ENCODE measurements at places on chromosomes 2 and 18.

DNA sequence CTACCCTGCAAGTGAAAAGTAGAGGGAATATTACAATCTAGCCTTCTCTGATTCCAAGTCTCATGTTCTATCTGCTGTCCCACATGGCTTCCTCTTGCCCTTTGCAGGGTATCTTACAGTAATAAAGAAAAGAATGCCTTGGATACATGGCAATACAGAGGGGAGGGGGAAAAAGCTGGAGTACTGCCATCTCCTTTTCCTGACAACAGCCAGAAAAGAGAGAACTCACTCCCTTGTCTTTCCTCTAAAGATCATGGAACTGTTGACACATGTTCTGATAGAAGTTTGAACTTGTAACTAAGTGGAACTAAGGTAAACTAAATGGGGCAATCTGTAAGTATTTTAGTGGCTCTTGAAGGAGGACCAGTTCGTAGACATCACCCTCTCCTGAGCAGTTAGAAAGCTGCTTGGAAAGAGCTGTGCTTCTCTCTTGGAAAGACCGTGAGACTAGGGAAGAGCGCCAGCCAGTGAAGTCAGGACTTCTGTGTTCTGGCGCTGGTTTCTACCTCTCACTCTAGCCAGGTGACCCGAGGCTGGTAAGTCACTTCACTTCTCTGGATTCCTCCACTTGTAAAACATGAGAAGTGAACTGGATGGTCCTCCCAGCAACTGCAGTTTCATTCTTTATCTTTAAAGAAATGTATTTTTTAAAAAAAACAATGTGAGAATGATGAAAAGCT lies 242.3 kb upstream of the FOSL2 start:
- DNase-seq, result no peak

GRCh38 chr2:241794250-241794823 lies 14.7 kb upstream of the NEU4 start:
- no peak for DNase-seq

DNA sequence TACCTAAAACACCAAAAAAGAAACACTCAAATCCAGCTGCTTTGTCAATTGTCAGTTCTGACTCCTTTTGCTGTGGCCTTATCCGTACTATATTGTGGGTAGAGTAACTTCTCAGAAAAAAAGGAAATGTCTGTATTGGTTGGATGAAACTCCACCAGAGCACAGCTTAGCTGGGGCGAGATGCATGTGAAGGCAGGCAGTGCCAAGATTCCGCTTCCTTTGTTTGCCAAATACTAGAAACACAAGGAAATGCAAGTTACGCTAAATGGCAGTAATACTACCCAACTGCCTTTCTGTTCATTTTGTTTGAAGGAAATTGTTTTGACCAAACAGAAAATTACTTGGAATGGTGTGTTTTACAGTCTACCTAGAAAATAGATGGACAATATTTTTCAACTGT lies 10.0 kb downstream of the KLF11 start:
- no peak for DNase-seq

- no peak for DNase-seq
Observed at GRCh38 chr18:13022644-13023043, 31.5 kb downstream of the CEP192 start.

DNA sequence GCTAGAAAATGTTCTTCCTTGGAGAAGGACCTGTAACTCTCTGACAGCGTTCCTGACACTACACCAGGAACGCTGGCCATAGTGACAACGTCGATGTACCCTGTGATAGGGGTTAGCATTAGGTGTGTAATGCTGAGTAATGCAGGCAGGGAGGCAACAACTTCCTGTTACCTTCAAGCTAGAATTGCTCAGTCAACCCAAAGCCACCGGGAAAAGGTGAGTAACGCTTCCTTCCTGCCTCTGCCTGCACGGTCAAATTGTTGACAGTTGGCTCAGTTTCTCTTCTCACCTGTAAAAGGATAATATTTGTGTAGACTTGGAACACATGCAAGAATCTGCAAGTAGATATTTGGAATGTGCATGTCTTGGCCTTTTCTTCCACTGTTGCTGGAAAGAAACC lies 12.7 kb downstream of the FAM110C start:
- no peak for DNase-seq

DNA sequence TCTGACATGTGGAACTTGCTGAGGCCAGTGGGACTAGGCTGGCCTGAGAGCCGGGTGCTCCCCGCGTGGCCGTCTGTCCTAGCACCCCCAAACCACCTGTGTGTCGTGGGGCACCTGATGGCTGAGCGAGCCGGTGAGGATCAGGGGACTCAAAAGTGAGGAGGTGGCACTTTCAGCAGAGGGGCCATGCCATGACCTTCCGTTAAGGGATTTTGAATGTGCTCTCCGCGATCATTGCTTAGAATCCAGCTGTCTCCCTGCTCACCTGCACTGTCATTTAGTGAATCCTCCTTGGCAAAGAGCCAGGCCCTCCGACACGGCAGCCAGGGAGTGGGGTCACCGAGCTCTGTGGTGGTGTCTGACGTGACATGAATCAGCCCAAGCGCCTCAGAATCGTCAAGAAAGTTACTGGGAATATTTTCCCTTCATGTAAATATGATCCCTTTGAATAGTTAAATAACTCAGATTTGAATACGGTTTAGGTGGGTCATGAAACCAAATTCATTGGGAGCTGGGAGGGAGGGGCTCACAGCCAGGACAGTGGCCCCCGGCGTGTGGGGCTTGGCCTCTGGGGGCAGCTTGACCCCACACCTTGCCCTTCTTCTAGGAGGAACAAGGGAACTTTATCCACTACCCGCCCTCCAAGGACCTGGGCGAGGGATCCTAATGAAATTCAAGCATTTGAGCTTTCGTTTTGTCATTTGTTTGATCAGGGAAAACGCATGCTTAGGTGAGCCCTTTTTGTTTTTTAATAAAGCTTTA lies 9.5 kb downstream of the NFATC1 start:
- no peak for DNase-seq

- no peak for DNase-seq
Observed at GRCh38 chr2:30601375-30601774, 154.3 kb downstream of the LCLAT1 start.

- no peak for DNase-seq
Observed at GRCh38 chr2:88707003-88707402, 15.5 kb downstream of the RPIA start.

DNA sequence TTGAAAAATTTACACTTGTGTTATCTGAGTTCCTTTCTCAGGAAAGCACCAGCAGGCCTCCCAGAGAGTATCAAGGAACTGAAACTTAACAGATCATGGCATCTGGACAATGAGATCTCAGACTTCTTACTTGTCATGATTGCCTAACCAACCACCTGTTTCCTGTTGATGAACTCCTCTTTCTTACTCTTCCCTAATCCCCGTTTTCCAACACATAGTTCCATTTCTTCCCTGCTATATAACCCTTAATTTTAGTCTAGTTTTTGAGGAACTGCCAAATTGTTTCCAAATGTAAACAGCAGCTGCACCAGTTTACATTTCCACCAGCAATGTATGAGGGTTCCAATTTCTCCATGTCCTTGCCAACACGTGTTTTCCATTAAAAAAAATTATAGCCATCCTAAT lies 6.1 kb upstream of the FAM171B start:
- DNase-seq, result no peak

- DNase-seq, result no peak
Observed at GRCh38 chr2:217249121-217250012, 389.5 kb upstream of the TNP1 start.

DNA sequence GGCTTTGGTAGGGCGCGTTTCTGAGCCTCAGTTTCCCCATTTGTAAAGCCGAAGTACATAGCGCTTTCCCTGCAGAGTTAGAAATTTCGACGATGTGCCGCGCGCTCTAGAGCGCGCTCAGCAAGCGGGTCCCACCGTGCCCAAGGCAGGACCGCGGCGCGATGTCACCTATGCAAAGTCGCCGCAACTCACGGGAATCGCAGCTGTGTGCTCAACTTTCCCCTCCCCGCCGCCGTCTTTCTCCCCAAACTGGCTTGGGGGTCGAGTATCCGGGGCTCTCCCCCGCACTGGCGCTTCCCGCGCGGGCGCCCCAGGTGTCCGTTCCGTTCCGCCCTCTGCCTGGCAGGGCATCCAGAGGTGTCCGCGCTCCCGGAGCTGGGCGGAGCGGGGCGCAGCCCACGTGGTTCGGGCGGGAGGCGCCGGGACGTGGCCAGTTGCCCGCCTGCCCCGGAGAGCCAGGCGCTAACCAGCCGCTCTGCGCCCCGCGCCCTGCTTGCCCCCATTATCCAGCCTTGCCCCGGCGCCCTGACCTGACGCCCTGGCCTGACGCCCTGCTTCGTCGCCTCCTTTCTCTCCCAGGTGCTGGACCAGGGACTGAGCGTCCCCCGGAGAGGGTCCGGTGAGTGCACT lies at the start of gene MLPH:
TSS of gene MLPH (plus strand) at position 433 of the 630 bp plus-strand sequence. CDS start 6,176 bp downstream, outside the sequence.
- DNase-seq, result no peak

DNA sequence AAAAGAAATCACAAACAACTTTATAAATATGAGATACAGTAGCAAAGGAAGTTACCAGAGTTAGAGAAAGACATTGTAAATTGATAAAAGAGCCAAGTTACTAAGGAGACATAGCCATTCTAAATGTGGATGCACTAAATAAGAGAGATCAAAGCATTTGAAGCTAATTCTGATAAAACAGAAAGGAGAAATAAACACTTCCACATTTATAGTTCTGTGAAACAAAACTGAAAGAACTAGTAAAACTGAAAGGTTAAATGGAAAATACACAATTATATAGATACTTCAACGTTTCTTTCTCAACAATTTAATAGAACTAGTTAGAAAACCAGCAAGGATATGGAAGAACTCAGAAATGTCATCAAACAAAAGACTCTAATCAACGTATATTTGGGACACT lies 309.0 kb upstream of the CDH2 start:
- no peak for DNase-seq

- DNase-seq, result no peak
Observed at GRCh38 chr2:237639052-237639835, 11.9 kb downstream of the LRRFIP1 start.

DNA sequence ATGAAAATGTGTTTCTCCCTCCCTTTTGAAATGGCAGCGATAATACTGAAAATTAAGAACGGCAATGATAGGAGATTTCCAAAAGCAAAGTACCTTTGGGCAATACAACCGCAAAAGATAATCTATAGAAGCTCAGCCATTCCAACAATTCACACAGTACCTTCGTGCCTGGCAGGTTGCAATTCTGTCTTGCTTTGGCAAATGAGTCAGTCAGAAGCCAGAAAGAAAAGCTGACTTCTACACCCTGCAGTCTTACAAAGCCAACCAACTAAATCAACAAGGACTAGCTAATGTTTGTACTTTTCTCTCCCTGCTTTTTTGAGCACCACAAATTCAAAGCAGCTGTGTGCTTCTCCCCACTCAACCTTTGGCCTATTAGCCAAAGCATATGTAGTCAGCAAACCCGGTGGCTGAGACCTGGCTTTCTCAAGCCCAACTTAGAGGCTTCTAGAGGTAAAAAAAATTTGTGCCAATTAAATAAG lies 25.7 kb upstream of the ID2 start:
- no peak for DNase-seq

- no peak for DNase-seq
Observed at GRCh38 chr18:48773821-48774220, 176.9 kb downstream of the SMAD7 start.

DNA sequence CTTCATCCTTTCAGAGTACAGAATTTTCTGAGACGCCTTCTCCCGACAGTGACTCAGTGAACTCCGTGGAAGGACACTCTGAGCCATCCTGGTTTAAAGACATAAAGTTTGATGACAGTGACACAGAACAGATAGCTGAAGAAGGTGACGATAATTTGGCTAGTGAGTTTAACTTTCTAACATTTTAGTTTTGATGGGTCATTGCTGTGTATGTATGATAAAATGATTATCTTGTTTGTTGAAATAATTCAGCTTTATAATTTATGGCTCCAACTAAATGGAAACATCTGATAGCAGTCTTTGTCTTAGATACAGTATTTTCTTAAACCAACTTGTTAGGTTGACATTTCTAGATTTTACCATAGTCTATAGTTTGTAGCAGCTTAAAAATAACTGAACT lies 38.1 kb downstream of the PIKFYVE start:
- no peak for DNase-seq

GRCh38 chr2:108910541-108911396 lies 78.3 kb downstream of the EDAR start:
- peak; percentile 16 for DNase-seq

DNA sequence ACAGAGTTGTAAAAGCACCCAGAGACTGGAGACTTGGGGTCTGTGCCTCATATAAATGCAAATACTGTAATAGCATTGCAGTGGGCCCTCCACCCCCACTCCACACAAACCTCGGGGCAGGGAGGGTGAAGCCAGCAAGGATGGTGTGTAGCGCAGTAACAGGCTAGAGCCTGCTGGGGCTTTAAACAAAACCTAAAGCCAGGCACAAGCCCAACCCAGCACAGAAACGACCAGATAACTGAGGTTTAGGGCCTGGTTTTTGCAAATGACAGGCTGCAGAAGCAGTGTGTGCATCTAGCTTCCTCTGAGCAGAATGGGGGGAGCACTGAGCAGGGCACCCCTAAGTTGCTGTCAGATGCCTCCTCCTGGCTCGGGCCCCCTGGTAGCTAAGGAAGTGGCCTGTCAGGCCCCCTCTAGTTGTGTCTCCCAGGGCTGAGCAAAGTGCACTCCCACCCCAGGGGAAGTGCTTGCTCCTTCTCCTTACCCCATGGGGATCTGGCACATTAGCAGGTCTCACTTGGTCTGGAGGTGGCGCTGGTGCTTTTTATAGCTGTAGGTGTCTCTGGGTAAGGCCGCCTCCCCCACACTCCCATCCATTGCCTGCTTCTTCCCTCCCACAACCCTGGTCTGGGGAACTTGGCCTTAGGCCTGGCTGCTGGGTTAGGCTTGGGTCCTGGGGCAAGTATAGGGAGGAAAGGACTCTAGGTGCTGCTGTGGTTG lies 135.1 kb downstream of the CELF4 start:
- DNase-seq, result no peak

GRCh38 chr2:218419630-218420216 lies 800 bp downstream of the VIL1 start:
- no peak for DNase-seq

DNA sequence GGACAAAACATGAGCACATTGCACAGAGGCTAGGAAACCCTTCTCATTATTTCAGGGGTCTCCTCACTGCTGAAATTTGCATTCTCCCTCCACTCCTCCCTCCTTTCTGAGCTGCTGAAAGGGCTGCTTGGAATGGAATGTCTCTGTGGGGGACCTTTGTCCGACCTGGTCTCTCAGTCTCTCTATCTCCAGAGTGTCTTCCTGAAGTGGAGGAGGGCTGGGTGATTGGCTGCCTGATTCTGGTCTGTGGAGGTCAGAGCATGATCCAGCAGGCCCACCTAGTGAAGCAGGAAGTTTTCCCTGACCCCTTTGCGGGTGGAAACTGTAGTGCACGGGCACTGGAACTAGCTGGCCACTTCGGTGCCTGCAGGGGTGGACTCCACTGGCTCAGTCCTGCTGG lies 560.5 kb upstream of the HS6ST1 start:
- DNase-seq, result no peak
